Hypothalamus (tissue), 51 donors: ENCODE measurements at places on chromosomes 12 and 14.
A peak's percentile ranks its signal among the peaks of the same experiment; 100 is the strongest.

DNA sequence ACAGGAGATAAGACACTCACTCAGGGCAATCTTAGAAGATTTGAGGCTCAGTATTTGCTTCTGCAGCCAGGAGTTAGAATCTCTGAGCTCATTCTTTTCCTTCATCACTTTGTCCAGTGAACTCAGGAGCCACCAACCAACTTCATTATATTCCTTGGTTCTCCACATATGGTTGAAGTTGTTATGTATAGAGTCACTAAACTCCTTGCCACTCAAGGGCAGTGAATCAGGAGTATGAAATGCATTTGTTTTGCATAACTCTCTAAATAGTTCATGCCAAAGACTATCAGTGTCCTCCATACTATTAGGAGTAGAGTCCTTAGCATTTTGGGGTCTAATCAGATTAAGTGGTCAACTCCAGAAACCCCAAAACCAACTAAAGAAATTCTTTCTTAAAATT lies 150.6 kb downstream of the CCDC59 start:
- DNase-seq: no peak

- no peak for DNase-seq
Measured at GRCh38 chr12:79515530-79515935, 175.2 kb downstream of the PAWR start.

- DNase-seq: peak; percentile 64
Measured at GRCh38 chr14:92603309-92604242, 90.0 kb downstream of the RIN3 start.

DNA sequence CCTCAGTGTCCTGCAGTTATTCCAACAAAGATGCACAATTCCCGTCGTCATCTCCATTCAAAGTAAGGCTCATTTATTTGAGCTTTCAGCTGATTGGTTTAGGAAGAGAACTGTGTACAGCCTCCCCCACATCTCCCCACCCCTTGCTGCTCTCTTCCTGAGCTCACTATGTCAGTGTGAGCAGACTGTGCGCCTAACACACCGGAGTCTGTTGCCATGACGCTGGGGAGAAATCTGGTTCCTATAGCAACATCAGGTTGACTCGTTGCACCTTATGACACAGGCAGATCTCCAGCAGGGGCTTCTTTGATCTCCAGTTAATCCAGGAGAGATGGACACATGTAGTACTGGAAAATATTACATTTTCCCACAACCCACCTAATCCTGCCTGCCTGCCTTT lies 319.4 kb downstream of the CACNA1C start:
- DNase-seq: no peak

DNA sequence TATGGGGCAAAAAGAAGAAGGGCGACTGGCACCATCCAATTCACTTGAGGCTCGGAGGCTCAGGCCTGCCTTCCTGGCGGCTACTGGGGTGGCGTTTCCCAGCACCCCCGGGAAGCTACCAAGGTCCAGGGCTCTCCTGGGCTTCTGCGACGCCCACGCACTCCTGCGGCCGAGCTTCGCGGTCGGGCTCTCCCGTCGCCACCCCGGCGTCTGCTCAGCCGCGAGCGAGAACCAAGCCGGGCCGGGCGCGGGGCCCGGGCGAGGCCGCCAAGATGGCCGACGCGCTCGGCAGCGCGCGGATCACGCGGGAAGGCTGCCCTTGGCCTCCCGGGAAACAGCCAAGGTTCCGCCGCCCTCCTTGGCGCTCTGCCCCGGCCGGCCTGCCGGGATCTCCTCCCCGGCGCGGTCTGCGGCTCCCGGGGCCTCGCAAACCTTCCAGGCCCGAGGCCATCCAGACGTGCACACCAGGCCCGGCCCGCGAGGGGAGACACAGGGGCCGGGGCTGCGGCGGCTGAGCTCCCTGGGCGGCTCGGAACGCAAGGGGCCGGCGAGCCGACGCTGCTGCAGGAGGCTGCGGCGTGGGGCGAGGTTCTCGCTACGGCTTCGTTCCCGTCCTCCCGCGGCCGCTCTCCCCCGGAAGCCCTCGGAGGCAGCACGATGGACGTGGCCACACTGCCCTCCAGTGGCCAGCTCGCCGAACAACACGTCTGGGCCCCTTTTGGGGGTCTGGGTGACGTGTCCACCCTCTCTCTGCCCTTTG lies 23.5 kb upstream of the ZFP36L1 start:
- peak; percentile 74 for DNase-seq

DNA sequence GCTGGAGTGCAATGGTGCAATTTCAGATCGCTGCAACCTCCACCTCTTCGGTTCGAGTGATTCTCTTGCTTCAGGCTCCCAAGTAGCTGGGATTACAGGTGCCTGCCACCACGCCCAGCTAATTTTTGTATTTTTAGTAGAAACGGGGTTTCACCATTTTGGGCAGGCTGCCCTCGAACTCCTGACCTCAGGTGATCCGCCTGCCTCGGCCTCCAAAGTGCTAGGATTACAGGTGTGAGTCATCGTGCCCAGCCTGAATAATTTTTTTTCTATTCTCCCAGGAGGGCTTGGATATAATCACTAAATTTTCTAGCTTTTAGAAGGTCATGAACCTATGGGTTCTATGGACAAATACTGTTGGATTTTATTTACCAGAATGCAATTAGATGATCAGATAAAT lies 44.7 kb upstream of the GNPNAT1 start:
- DNase-seq: no peak

DNA sequence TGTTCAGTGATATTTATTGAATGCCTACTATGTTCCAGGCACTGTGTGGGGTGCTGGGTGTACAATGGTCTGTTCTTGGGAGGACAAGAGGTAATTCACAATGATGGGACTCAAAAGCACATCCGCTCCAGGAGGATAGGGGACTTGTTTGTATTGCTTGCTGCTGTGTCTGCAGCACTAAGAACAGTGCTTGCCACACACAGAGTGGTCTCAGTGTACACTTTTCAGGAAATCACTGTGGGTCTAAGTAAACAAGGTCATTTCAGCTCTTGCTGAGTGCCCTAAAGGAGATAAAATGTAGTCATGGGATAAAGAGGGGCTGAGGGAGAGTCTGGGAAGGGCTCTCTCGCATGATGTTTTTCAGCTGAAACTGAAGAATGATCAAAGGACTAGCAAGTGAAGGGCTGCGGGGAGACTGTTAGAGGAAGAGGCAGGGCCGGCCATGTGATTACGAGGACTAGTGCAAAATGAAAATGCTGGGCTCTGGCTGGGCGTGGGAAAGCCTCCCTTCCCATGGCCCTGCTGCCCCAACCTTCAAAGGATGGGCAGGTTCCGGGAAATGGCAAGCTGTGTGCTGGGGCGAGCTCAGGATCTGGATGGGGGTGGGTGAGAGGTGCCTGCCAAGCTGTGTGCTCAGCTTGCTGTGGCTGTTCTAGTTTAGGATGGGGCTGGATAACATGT lies 39.1 kb downstream of the ADCK1 start:
- no peak for DNase-seq

- DNase-seq: no peak
Measured at GRCh38 chr14:66708267-66708666, 200.3 kb downstream of the GPHN start.

GRCh38 chr14:99803106-99803775 lies 10.0 kb downstream of the EML1 start:
- no peak for DNase-seq

DNA sequence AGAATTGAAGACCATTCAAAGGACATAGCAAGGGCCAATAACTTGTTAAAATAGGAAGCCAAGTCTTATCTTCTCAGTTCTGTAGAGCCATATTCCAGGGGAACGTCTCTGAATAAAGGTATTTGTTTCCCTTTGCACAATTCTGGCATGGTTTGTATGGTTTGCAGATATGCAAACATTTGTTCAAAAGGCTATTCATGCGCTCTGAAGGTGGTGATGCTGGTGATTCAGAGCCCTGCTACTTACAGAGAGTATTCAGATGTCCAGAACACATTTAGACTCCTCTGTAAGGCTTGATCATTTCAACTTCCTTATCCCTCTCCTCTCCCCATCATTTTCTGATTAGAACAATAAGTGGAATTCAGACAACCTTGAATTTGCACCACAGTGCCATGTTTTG lies 35.9 kb downstream of the SLC4A8 start:
- no peak for DNase-seq

- no peak for DNase-seq
Measured at GRCh38 chr12:19191089-19191488, 61.6 kb downstream of the PLEKHA5 start.

DNA sequence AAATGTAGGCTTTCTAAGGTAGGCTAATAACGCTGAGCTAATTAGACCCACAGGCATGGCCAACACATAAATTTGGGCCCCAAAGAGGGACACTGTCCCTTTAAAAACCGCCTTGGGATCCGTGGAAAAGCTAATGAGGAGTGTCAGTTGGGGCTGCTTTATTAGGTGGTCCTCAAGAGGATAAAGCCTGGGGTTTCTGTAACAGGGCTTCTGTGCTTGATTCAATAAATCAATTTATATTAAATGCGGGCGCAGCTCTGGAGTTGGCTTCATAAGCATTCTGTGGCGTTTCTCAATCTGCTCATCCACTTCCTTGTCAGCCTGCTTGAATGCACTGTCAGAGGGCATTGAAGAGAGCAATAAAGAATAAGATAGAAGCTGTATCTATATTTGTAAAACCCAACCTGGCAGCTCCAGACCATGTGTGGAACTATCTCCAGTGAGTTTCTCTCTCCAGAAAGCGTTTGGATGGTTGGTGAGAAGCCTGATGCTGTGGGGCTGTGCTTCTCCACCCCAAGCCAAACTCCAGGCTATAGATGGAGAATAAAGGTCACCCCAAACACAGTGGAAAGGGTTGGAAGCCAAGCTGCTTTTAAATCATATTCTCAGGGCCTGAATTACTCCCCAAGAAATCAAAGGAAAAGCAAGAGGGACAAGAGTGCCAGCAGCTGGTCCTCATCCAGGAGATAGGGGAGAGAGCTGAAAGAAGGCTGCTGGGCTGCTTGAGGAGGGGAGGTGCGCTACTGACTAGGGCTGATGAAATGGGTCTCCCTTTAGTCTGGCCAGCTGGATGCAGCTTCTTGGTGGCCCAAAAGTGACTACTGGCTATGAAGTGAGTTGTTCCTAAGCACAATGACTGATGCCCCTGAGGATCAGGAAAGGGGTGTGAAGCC lies 222.0 kb downstream of the PPM1H start:
- DNase-seq: no peak

- no peak for DNase-seq
Measured at GRCh38 chr12:102281231-102281630, 83.6 kb upstream of the PMCH start.

DNA sequence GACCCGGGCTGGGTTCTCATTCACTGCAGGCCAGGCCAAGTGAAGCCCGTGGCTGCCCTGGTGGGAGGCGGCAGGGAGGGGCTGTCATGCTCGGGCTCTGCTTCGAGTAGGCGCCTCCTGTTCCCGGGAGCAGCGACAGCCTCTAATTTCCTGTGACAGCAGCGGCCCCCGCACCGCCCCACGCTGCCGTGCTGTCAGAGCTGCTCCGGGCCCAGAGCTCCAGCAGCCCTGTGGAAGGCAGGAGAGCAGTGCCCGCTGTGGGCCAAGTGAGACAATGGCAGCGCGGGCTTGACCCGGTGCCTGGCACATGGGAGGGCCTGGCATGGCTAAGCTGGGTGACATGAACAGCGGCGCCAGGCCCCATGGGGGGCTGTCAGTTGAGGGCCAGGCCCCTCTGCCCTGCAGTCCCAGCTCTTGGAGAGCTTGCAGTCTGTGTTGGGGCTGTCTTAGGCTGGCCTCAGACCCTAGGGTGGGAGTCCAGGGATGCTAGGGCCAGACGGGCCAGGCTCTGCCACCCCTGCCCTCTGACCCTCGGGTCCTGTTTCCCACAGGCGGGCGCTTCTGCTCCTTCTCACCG lies 5.1 kb downstream of the TRMT61A start:
- DNase-seq: no peak

DNA sequence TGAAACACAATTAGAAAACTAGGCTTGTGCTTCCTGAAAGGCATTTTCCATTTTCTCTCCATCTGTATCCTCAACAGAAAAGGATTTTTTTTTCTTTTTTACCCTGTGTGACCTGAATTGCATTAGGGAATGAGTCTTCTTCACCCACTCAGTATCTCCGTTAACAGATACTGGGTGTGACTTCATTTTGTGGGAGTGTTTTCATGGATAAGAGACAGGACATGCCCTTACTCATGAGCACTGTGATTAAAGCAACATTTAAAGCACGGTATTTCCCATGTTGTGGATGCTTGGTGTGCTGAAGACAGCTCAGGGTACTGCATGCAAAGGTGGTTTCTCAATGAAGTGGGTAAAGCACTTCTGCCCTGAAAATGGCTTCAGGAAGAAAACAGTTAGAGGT lies 1397.3 kb upstream of the TMEM132C start:
- no peak for DNase-seq

DNA sequence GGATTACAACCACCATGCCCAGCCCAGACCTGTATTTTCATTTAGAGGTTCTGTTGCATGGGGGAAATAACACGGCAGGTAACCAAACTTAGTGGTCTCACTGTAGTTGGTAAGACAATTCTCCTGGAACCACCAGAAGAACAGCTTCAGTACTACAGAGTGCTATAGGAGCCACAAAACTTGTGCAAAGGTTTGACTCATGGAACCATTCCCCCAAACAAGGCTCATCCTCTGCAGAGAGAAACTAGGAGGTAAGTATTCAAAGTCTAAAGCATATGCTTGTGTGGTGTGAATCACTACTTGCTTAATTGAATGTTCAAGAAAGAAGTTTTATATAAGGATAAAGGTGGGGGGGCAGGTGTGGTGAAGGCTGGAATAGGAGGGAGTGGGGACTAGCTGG lies 58.7 kb downstream of the GNS start:
- no peak for DNase-seq

- DNase-seq: no peak
Measured at GRCh38 chr12:2382370-2383155, 329.8 kb downstream of the CACNA1C start.

DNA sequence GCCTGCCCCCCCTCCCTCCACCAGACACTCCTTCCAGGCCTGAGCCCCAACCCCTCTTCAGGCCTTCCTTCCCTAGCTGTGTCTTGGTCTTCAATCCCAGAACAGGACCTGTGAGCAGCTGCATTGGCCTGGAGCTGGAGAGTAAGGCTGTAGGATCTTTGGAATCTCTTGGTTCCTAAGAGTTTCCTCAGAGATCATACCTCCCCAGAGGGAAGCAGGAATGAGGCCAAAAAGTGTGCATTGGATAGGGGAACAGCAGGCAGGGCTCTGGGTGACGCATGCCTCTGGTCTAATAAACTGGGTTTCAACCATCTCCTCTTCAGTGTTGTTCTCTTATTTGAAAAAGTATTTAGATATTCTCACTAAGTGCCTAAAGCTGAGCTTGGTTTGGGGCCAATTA lies 1.8 kb upstream of the SMARCD1 start:
- DNase-seq: no peak

GRCh38 chr12:127342861-127343260 lies 924.1 kb upstream of the TMEM132C start:
- DNase-seq: no peak

- DNase-seq: no peak
Measured at GRCh38 chr14:99991331-99991730, 73.9 kb upstream of the EVL start.

- DNase-seq: no peak
Measured at GRCh38 chr14:50395448-50395847, 1.2 kb downstream of the CDKL1 start.

GRCh38 chr12:75212072-75212471 lies 2.4 kb upstream of the KCNC2 start:
- no peak for DNase-seq

- DNase-seq: no peak
Measured at GRCh38 chr14:52124791-52125684, 56.2 kb upstream of the NID2 start.

GRCh38 chr12:67025543-67026114 lies 243.5 kb upstream of the CAND1 start:
- DNase-seq: no peak
